ENCODE measurements at places on chromosomes 7 and 10. TPM values are rescaled to one million over a fixed set of nuclear protein-coding genes. Genes with fewer than 3 reads are reported as not detected.

The ASB10 gene
- total RNA-seq, result not detected

The ASIC3 gene
- total RNA-seq, result 4.4 TPM

The TEX36 gene
- 0.25 TPM for total RNA-seq

The MMD2 gene
- total RNA-seq, result not detected

The COL13A1 gene
- 5.9 TPM for total RNA-seq

The ZNF804B gene
- total RNA-seq, result not detected

The MBL2 gene
- total RNA-seq, result not detected

The HOXA5 gene
- 6.7 TPM for total RNA-seq

The SPDYE18 gene
- total RNA-seq, result 0.37 TPM

The ARPC1A gene
- total RNA-seq, result 250 TPM

The TFR2 gene
- 11.8 TPM for total RNA-seq

The SFRP4 gene
- total RNA-seq, result 0.25 TPM

The GALNT17 gene
- not detected for total RNA-seq

The HMX2 gene
- total RNA-seq, result not detected

The CACNB2 gene
- 0.71 TPM for total RNA-seq

Data from HCT116 (cell line).